Stimulated activated CD4-positive, alpha-beta T cell treated with anti-CD3 and anti-CD28 coated beads, Interleukin-12 subunit alpha, Interleukin-12 subunit beta, amount 100 ng/mL, for 4 hours (primary cell): ENCODE measurements at places on chromosomes 11 and 22.

DNA sequence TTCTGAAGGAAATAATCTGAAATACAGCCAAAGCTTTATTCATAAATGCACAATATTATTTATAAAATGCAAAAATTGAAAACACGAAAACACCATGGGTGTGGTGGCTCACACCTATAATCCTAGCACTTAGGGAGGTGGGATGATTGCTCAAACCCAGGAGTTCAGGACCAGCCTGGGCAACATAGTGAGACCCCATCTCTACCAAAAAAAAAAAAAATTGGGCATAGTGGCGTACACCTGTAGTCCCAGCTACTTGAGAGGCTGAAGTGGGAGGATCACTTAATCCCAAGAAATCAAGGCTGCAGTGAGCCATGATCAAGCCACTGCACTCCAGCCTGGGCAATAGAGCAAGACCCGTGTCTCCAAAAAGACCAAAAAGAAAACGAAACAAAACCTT lies 5.2 kb upstream of the RDX start:
- DNase-seq = no peak

- DNase-seq = no peak
Measured at GRCh38 chr11:46414466-46414796, 22.9 kb upstream of the CHRM4 start.

GRCh38 chr22:32665676-32666075 lies 135.8 kb upstream of the TIMP3 start:
- DNase-seq = no peak

DNA sequence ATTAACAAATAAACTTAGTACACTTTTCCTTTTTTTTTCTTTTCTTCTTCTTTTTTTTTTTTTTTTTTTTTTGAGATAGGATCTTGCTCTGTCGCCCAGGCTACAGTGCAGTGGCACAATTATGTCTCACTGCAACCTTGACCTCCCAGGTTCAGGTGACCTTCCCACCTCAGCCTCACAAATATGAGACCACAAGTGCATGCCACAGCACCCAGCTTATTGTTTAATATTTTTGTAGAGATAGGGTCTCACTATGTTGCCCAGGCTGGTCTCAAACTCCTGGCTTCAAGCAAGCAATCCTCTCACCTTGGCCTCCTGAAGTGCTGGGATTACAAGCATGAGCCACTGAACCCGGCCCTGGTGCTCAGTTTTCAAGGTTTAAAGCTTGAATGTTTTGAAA lies 88.9 kb downstream of the ELP4 start:
- no peak for DNase-seq

GRCh38 chr11:77647654-77648305 lies 10.2 kb upstream of the CLNS1A start:
- DNase-seq = no peak

GRCh38 chr11:104254347-104254746 lies 90.4 kb upstream of the PDGFD start:
- DNase-seq = peak; percentile 2

GRCh38 chr11:11391169-11391568 lies 38.1 kb upstream of the CSNK2A3 start:
- DNase-seq = no peak

DNA sequence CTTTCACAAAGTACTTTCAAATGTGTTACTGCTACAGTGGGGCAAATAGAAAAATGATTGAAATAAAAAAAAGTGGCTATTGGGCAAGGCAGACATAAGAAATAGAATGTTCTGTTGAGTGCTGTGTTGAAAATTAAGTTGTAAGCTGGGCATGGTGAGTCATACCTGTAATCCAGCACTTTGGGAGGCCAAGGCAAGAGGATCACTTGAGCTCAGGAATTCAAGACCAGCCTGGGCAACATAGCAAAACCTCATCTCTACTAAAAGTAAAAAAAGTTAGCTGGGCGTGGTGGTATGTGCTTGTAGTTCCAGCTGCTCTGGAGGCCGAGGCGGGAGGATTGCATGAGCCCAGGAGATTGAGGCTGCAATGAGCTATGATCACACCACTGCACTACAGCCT lies 26.9 kb upstream of the LDHA start:
- DNase-seq = no peak

DNA sequence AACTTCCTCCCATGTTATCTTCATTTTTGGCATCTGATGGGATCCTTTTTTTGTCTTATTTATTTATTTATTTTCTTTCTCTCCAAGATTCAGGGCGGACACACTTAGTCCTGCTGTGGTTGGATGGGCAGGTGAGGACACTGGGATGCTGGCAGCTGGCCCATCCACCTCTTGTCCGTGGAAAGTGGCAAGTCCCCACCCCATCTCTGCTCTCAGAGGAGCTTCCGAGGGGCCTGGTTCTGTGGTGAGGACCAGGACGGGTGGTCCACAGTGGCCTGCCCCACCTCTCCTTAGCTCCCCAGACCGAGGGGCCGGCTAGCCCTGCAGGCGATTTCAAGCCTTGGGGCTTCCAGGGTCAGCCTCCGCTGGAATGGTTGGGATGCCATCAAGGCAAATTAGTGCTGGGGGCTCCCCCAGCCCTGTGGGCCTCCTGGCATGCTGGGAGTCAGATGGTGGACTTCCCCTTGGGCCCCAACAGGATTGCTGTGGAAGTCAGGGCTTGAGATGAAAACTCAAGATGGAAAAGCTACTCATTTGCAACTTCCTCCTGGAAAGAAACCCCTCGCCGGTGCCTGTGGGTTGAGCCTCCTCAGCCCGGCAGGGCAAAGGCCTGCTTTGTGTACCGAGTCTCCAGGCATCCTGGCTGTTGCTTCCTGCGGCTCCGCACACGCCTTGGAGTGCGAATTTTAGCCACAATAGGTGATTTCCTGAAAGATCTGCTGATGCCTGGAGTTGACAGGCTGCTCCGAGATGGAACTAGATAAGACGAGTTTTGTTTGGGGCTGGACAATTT lies 31.2 kb upstream of the LINC01488 start:
- no peak for DNase-seq

DNA sequence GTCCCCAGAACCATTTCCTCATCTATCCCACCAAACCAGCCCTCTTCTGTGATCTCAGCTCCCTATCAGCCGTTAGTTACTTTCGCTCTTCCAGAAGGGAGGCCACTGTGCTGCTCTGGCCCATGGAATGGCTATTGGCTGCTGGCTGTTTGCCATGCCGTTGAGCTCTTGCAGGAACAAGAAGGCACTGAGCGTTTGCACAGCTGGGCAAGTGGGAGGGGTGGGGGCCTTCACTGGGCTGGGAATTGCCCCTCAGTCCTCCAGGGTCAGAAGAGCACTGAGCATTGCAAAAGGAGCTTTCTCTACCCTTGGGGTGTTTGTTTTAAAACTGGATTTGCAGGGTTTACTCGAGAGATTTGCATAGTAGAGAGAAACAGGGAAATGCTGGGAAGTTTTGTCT lies 129.0 kb upstream of the PARVA start:
- DNase-seq = no peak

GRCh38 chr11:31641477-31642062 lies 132.0 kb downstream of the ELP4 start:
- no peak for DNase-seq

GRCh38 chr22:50261615-50262459 lies at the start of gene MAPK12:
MAPK12 (minus strand) TSS chr22:50261683; CDS start chr22:50261509, 174 bp downstream.
- DNase-seq = no peak

DNA sequence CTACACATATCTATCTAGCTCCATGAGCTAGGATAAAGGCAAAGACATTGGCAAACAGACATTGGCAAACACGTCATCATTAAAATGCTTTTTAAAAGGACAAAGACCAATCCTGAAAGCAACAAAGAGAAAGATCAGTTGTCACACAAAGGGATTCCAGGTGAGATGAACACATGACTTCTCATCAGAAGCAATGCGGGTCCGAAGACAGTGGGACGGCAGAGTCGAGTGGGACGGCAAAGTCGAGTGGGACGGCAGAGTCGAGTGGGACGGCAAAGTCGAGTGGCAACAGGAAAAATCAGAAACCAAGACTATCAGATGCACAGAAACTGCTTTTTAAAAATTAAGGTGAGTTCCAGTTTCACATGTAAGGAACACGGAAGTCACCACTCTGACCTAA lies 609.5 kb downstream of the BRD1 start:
- DNase-seq = no peak

- no peak for DNase-seq
Measured at GRCh38 chr11:112780351-112781087, 180.7 kb upstream of the NCAM1 start.

GRCh38 chr11:35735411-35735810 lies 72.8 kb downstream of the TRIM44 start:
- no peak for DNase-seq

- no peak for DNase-seq
Measured at GRCh38 chr11:44269369-44270351, 40.3 kb downstream of the ALX4 start.

GRCh38 chr11:95282291-95282751 lies 51.3 kb upstream of the SESN3 start:
- DNase-seq = no peak

- DNase-seq = no peak
Measured at GRCh38 chr11:64875369-64876228, 2.8 kb downstream of the EHD1 start.

GRCh38 chr22:38070250-38070921 lies 13.2 kb downstream of the PICK1 start:
- no peak for DNase-seq

DNA sequence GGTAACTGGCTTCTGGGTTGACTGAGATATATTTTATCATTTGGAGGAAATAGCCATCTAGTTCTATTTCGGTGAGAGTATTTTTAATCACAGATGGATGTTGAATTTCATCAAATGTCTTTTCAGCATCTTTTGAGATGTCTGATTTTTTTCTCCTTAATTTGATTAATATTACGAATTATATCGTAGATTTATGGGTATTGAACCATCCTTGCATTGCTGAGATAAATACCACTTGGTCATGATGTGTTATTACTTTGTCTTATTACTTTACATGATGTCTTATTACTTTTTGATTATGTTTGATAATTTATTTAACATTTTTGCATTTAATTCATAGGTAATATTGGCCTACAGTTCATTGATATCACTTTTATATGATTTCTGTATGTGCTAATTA lies 78.8 kb upstream of the PARVA start:
- no peak for DNase-seq

DNA sequence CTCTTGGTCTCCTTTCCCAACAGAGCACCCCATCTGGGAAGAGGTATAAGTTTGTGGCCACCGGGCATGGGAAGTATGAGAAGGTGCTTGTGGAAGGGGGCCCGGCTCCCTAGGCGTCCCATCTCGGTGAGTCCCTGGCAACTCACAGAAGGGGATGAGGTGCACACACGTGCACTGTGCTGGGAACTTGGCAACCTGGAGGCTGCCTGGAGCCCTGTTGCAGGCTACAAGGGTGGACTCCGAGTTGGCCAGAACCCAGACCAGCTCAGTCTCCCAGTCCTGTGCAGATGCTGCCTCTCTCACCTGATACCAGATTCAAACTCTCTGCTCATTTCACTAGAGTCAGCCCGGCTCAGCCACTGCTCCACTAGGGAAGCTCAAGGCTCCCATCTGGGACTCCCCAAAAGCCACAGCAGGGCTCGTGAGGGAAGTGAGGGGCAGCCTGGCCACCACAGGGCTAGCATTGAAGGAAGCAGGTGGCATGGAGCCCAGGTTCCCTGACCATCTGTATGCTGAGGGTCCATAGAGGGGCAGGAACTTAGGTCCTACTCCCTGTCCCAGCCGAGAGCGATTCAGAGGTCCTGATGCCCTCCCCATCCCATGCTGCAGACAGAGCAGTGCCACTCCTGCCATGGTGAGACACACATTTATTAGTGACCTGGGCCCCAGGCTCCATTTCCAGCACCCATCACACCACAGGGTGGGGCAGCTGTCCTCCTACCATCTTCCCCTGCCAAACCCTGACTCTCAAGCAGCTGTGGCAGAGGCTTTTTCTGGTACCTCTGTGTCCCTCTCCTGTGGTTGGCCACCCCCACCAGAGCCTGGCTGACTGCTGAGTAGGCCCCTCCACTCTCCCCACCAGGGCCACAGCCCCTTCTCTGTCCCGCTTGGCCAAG lies 4.0 kb downstream of the PRR33 start:
- DNase-seq = no peak

DNA sequence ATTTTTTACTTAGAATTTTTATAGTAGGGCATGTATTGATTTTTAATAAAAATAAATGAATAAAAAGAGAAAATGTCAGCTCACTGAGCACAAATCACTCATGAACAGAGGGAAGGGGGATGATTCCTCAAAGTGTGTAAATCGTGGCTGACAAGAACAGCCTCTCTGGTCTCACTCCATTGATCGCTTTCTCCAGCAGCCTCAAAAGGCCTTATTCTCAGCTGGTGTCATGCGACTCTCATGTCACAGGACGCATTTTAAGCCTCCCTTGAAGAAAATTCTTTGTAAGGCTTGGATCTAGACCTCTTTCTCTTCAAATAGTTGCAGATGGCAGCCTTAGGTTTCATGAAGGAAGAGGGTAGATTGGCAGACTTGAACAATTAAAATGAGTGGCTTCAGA lies 33.9 kb upstream of the SLC5A12 start:
- no peak for DNase-seq

DNA sequence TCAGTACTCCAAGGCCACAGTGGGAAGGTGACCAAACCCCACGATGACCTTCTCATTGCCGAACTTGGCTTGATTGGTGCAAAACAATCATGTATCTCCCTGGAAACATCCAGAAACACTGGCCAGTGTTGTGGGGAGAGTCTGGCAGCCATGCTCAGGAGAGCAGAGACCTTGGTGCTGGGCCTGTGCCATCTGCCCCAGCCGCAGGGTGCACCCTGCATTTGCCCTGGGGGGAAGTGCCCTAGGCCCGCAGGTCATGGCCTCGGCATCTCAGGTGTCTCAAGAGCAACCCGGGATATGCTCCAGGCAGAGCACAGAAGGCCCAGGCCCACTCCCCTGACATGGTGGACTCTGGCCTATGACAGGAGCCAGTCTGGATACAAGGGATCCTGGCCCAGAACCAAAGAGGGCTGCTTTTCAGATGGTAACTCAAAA lies 23.7 kb downstream of the ARVCF start:
- no peak for DNase-seq

DNA sequence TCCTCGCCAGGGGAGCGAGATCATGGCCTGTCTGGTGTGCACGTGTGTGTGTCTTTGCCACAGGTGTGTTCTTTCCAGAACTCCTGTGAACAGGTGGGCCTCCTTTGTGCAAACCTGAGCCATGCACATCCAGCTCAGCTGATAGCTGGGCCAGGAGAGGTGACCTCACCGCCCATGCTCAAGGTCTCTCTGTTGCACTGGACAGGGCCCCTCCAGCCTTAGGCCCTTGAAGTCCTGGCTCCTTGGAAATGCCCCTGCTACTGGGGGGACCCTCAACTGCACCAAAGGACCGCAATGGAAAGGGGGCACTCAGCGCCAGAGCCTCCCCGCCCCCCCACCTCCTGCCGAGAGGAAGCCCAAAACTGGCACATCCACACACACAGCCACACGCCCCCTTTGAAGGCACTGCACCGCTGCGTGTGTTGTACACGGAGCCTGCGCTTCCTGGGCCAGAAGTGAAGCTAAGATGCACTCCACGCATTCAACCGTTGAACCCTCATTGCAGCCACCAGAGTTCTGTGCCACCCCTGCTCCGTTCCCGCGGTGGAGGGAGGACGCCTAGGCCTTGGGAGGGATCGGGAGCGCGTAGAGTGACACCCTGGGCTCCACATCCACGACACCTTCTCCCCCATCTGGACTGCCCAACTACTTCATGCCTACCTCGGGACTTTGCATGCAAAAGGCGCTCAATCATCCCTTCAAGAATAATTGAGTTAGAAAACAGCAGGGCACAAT lies 16.4 kb upstream of the IL2RB start:
- DNase-seq = no peak

GRCh38 chr22:30705710-30706651 lies 11.3 kb downstream of the OSBP2 start:
- no peak for DNase-seq
